ENCODE measurements at places on chromosomes 2 and 18.
A peak's percentile ranks its signal among the peaks of the same experiment; 100 is the strongest.

DNA sequence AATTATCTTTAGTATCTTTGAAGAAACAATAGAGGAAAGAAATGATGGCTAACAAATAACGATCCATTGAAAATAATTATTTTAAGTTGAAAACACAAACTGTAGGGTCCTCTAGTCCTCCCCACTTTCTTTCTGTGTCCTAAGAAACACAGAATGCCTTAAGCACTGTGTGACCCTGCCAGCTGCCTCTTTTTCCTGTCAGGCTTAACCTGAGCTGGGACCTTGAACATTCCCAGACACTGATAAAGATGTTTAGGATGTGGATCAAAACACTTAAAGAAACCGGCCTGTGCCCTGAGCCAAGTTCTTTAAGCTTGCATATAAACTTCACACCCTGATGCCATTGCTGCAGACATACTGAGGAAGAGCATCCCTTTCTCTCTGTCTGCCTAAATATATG, 755.4 kb upstream of the VRK2 start:
- no peak for DNase-seq

- no peak for DNase-seq
These were observed 100.1 kb downstream of the THADA start for GRCh38 chr2:43495727-43496126.

GRCh38 chr2:161166538-161167409, 6.5 kb downstream of the TANK start:
- DNase-seq = no peak

DNA sequence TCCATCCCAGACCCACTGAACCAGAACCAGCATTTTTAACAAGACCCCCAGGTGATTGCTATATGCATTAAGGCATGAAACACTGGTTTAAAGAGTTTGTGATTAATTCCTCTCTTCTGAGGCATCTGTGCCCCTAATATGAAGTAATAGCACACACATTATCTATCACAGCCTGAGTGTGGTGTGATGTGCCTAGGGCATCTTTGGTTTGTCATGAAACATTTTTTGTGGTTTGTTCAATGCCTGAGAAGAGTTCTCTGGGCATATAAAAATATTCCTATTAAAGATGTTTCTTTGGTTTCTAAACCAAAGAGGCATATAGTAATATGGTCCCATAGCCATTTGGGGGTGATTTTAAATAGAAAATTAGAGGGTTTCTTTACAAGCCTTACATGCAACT, 221.7 kb upstream of the SPOPL start:
- DNase-seq = no peak

GRCh38 chr2:44275927-44276303, 635 bp downstream of the SLC3A1 start:
- no peak for DNase-seq

- DNase-seq = no peak
These were observed 56.2 kb upstream of the SLC39A10 start for GRCh38 chr2:195600778-195601177.

- no peak for DNase-seq
These were observed 751 bp upstream of the NMI start for GRCh38 chr2:151289972-151290866.

DNA sequence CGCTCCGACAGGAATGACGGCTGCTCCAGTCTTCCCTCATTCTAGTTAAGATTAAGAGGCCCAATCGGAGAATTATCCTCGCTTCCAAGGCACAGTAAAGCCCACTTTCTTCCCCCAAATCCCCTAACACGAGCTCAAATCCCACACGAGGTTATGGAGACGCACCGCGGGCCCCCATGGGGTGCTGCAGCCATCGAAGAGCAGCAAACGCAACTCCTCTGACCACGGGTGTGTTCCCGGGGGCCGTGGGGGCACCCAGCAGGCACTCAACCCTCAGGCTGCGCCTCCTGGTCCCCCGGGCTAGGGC, 446 bp downstream of the COPS9 start:
- DNase-seq = no peak

GRCh38 chr18:59792353-59792752, 95.1 kb upstream of the CCBE1 start:
- no peak for DNase-seq

- DNase-seq = no peak
These were observed 2.1 kb upstream of the TEKT4 start for GRCh38 chr2:94869131-94869530.

GRCh38 chr2:108171657-108172056, 68.1 kb upstream of the SULT1C3 start:
- no peak for DNase-seq

GRCh38 chr18:48161191-48161910, 230.9 kb upstream of the SMAD2 start:
- DNase-seq = peak; percentile 39

DNA sequence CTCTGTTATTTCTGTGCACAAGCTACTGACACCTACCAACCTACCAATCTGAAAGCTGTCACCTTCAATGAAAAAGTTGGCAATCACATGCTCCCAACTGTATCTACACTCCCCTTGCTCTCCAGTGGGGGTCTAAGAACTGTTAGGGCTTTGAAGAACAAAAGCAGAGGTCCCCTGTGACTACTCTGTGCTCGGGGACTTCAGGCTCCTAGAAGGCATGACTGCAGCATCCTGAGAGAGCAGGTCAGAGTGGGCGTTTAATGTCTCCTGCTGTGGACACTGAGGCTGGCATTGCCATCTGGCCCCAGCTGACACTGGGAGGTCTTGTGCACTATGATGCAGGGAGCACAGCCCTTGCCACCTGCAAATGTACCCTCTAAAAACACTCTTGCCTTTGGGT, 93.3 kb downstream of the ACTR2 start:
- DNase-seq = no peak

DNA sequence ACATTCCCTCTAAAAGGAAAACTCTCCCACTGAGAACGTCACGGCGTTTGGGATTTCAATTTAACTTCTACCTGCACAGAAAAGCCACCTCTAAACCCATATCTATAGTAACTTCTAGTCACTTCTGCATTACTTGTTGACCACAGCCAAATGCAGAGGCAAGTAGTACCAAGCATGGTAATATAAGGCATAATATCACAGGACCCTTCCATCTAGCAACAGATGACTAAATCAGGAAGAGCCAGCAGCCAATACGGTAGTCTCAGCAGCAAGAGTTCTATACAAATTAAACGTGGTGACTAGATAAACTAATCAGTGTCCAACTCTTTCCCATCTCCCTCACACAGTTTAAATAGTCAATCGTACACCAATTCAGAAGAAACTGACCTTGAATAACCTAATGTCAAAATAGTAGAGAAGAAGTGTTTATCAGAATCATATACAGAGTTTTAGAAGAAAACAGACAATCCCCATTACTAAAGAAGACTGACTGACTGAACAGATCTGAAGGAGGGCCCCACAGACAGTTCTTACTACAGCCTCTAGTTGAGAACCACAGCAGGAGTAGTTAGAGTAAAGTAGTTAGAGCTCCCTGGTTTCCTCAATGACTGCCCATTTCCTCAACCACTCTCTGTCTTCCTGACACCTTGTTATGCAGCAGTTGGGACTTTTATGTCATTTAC, 30.0 kb downstream of the MEMO1 start:
- DNase-seq = no peak

GRCh38 chr2:238444242-238444641, 17.5 kb downstream of the ASB1 start:
- no peak for DNase-seq

GRCh38 chr18:44036501-44036900, 644.2 kb upstream of the SETBP1 start:
- no peak for DNase-seq

DNA sequence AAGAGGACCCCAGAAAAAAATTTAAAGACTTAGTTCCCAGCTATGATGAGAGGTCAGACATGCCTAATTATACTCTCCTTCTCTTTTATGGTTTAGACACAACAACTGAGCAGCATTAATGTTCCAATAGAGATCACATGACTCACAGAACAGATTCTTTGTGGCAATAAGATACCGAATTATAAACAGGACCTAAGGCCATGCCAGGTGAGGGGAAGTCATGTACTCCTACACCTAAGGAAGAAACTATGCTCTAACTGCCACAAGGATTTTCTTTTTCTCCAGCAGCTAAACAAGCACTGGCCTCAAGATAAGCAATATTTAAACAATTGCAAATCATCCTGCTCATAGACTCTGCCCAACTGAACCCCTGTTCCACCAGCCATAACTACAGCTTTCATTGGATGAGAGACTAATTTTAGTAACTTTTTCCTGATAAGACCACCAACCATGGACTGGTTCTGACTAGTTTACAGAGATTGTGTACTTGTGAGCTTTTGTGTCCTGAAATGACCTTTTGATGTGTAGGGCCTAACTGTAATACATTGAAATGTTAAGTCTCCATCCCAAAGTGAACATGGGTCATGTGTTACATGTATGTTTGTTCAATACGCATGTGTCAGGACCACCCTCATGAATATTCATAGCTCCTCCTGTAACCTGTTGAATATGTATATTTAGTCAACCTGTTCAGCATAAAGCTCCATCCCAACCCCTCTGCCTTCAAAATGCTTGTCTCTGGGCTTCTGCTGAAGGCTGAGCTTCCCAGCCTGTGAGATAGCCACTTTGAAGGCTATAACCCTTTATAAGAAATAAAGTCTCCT, 21.6 kb upstream of the NFE2L2 start:
- no peak for DNase-seq

DNA sequence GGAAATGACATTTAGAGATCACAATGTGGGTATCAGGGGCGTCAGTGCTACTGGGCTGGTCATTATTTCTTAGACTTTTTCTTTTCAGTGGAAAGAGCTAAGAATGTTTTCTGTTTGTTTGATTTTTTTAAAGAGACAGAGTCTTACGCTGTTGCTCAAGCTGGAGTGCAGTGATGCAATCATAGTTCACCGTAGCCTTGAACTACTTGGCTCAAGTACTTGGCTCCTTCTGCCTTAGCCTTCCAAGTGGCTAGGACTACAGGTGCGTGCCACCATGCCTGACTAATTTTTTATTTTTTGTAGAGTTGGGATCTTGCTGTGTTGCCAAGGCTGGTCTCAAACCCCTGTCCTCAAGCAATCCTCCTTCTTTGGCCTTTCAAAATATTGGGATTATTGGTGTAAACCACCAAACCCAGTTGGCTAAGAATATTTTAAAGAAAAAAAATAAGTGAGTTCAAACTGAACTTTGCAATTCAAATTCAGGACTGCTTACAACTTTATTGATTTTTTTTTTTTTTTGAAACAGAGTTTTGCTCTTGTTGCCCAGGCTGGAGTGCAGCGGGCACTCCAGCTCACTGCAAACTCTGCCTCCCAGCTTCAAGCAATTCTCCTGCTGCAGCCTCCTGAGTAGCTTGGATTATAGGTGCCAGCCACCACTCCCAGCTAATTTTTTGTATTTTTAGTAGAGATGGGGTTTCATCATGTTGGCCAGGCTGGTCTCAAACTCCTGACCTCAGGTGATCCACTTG, 154.2 kb downstream of the MIB1 start:
- no peak for DNase-seq

DNA sequence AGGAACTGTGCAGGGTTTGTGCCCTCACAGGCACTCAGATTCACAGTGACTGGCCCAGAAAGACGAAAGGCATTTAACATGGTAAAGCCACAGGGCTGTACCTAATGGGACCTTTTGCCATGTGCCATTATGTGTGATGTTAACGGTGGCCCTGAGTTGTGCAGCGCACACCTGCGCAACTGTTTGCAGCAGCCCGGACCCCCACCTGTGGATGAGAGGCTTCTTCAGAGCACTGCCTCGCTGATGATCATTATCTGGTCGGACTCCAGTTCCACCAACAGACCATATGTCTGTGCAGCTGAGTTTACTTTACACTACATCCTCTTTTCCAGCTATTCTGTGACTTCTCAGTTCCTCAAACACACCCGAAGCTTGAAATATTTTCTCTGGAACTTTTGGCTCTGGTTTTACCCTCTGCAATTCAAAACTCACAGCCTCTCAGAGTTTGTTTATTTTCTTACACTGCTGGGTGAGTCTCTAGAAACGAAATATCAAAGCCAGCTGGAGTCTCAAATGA, 35.6 kb upstream of the UBE2F start:
- DNase-seq = no peak

DNA sequence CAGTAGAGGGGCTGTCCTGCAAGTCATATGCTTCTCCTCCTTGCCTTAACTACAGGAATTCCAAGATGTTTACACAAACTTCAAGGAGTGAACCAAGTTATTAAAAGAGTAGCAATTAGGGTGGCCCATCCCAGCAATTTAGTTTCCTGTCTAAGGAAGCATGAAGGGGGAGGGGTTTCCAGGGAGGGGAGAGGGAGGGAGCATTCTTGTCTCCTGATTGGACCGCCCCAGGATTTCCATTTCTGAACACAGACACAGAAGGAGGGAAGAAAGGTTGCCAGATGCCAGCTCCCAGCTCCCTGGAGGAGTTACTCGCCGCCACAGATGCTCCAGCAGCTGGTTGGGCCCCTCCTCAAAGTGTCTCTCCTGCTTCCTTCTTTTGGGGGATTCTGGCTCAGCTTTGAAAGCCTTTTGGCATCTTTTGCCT, 107.6 kb downstream of the TRIB2 start:
- no peak for DNase-seq

DNA sequence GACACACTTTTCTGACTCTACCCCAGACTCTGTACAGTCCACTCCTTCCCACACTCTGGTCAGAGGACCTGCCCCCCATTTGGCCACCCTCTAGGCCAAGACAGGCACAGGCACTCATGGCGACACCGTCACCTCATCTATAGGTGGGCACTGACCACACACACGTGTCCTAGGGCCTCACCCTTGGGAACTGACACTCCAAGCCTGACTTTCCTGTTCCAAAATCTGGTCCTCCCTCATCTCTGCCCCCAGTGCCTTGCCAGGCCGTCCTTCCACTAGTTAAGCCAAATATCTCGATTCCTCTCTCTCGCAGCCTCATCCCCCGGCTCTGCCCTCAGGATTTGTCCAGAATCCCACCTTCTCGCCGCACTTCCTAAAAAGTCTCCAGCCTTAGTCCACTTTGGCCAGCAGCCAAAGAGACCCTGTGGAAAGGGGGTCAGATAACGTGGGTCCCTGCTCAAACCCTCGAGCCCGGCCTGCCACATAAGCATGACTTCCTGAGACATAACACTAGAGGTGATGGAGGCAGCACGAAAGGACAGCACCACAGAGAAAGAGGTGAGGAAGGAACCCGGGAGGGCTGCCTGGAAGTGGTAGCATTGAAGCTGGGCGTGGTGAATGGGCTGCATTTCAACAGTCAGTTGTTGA, 105.8 kb upstream of the OTOS start:
- DNase-seq = no peak

GRCh38 chr18:31736630-31737029, 24.1 kb downstream of the SLC25A52 start:
- no peak for DNase-seq

DNA sequence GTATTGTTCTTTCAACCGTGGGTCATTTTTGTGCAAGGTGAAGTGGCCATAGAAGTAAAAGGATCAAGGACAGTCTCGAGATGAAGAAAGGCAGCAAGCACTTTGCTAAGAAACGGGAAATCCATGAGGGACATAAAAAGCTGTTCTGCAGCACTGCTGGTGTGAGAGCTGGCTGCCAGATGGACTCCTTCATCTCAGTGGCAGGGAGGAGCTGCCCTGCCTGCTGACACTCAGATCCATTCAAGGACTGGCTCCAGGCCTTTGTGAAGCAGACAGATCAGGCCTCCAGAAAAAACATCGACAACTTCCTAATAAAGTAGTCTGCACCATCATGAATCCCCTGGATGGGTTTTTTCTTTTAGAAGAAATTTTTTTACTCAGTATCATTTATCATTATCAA, 29.5 kb downstream of the RMC1 start:
- DNase-seq = no peak

All from stimulated activated CD8-positive, alpha-beta memory T cell treated with anti-CD3 and anti-CD28 coated beads, Interleukin-4, amount 100 ng/mL, for 1 hour (primary cell).